ENCODE measurements at places on chromosomes 11 and 22. TPM values are rescaled to one million over a fixed set of nuclear protein-coding genes. Genes with fewer than 3 reads are reported as not detected.

DNA sequence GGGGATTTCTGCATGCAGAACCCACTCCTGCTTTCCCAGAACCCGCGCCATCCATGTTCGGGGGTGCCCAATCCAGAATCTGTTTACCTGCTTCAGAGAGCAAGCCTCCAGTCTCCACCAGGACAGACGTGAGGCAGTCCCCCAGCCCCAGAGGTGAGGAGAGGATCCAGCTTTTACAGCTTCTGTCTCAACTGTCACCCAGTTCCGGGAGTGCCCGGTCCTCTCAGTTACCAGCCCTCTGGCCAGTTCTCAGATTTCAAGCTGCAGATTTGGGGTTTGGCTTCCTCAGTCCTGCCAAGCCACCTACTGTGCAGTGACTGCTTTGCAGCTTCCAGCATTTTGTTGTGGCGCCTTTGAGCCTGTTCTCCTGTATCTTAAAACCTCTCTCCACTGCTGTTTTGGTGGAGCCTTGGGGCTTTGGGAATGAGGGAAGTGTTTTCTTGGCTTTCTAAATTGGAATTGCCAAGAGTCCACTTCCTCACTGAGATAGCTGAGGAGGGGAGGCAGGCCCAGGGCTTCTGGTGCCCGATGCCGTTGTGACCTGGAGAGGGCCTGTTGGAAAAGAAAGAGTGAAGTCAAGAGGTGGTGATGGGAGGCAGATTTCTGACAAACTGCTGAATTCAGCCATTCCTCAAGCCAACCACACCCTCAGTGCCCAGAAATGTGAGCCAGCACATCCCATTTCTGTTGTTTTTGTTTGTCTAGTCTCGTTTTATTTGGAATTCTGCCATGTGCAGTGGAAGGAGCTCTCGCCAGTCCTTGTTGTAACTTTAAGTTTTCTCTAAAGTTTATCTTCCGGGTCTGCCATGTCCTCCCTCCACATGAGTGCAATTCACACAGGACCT lies 513.4 kb downstream of the TBC1D22A start:
- H3K36me3 ChIP-seq: no peaks in the 10 kb centered on the region
- no peak for DNase-seq
- no peak overlapping the region for H3K4me3 ChIP-seq
- H3K27me3 ChIP-seq: no peaks in the 10 kb centered on the region

GRCh38 chr11:65973439-65974110 lies 12.0 kb downstream of the SART1 start:
- no peak overlapping the region for H3K27ac ChIP-seq
- DNase-seq: no peak
- peaks cover 43% of the 10 kb centered on the region for H3K36me3 ChIP-seq
- H3K4me3 ChIP-seq: no peak overlapping the region
- peaks cover 3% of the 10 kb centered on the region for H3K4me1 ChIP-seq

DNA sequence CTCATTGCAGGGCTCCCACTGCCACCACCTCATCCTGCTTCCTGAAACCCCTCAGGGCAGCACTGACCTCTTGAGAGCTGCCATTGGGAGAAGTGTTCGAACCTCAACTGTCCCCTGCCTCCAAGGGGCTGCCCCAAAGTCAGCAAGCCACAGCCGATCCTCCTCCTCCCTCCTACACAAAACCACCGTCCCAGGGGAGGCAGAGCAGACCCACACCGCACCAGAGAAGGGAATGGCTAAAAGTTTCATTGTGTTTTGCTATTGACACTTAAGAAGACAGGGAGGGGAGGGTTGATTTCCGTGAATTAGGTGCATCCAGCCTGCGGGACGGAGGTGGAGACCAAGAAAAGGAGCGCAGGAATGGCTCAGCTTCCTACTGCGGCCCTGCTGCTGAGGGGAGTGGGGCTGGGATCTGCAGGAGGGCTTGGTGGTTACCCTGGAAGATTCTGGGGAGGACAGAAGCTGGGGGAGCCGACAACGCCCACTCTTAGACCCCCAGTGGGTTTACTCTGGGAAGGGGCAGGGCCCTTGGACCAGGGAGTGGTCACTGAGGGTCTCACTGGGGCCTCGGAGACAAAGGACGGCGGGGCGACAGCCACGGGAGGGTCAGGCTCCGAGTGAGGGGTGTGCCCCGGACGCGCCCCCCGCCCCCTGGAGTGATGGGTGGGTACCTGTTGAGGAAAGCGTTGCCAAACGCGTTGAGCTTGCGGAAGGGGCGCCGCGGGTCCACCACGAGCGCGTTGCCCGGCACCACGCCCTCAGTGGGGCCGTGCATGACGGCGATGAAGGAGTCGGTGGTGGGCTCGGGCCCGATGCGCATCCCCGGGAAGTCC lies 815 bp downstream of the EHD1 start:
- no peaks in the 10 kb centered on the region for H3K27me3 ChIP-seq
- peaks cover 69% of the 10 kb centered on the region for H3K4me1 ChIP-seq
- peak; percentile 59 for DNase-seq
- peaks cover 39% of the 10 kb centered on the region for H3K36me3 ChIP-seq
- peak overlapping the region; percentile 94 for H3K4me3 ChIP-seq

GRCh38 chr11:22786475-22786874 lies 43.1 kb downstream of the SVIP start:
- no peak overlapping the region for H3K4me3 ChIP-seq
- H3K27ac ChIP-seq: no peak overlapping the region
- no peak for DNase-seq
- no peaks in the 10 kb centered on the region for H3K36me3 ChIP-seq
- no peaks in the 10 kb centered on the region for H3K4me1 ChIP-seq

DNA sequence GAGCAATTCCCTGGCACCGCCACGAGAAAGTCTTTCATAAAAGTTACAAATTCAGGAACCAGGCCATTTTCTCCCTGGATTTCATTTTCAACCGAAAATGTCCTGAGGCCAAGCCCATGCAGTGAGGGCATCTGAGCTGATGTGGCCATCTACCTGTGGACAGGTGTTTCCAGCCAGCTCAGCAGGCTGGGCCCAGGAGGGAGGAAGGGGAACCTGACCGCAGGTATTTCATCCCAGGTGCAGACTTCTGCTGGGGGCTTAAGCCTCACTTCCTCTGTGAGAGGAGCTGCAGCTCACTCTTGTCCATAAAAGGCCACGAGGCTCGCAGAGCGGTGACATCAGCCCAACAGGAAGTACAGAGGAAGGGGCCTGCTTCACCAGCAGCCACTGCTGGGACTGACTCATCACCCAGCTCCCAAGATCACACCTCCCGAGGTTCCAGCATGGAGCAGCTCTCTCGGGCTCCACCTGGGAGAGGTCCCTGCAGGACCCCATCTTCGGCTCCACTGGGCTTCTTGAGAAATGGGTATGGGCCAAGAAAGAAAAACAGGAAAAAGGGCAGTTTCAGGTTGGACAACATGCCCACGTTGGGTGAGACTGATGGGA lies 56.4 kb downstream of the MYH9 start:
- no peaks in the 10 kb centered on the region for H3K27me3 ChIP-seq
- H3K27ac ChIP-seq: peak overlapping the region; percentile 99
- peak overlapping the region; percentile 77 for H3K4me3 ChIP-seq
- H3K36me3 ChIP-seq: peaks cover 82% of the 10 kb centered on the region
- H3K4me1 ChIP-seq: peaks cover 98% of the 10 kb centered on the region
- peak; percentile 94 for DNase-seq

PGA4 gene
- total RNA-seq: not detected

DNA sequence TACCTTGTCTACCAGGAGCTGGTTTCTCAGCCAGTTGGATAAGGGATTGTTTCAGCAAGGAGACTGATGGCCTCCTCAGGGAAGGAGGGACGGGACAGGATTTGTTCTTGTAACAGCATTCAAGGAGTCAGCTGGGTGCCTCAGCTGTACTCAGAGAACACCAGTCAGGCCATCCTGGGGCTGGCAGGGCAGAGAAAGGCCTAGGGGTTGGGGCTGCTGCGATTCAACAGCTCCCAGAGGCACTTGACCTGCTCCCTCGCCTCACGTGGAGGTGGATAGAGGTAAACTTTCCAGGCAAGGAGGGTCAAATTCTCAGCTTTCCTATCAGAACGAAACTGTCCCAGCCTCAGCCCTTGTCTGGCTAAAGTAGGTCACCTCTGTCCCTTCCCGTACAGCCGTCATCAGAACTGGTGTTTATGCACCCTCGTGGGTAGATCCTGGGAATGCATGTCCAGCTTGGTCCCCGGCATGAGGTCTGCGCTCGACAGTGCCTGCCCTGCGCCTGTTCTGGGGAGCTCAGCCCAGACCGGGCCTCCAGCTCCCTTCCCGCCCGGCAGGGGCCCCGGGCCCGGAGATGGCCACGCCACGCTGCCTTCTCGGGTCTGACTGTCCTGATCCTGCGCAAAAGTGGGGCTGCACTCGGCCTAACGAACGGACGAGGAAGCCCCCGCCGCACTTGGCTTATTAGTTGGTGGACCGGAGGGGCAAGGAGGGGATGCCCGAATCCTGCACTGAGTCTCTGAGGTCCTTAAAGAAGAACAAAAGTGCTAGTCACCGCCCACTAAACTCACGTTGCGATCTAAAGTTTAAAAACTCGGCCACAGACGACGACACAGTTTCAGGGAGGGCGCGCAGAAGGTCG lies 762 bp upstream of the CCDC134 start:
- H3K36me3 ChIP-seq: peaks cover 19% of the 10 kb centered on the region
- H3K4me1 ChIP-seq: peaks cover 37% of the 10 kb centered on the region
- no peaks in the 10 kb centered on the region for H3K27me3 ChIP-seq
- peak overlapping the region; percentile 93 for H3K4me3 ChIP-seq
- peak overlapping the region; percentile 97 for H3K27ac ChIP-seq
- peak; percentile 48 for DNase-seq

PGA5 gene
- not detected for total RNA-seq

- H3K27me3 ChIP-seq: no peaks in the 10 kb centered on the region
- peaks cover 45% of the 10 kb centered on the region for H3K4me1 ChIP-seq
- peaks cover 51% of the 10 kb centered on the region for H3K36me3 ChIP-seq
- no peak overlapping the region for H3K4me3 ChIP-seq
- H3K27ac ChIP-seq: peak overlapping the region; percentile 91
Observed at GRCh38 chr11:6611963-6612212, 128 bp downstream of the TAF10 start.

DNA sequence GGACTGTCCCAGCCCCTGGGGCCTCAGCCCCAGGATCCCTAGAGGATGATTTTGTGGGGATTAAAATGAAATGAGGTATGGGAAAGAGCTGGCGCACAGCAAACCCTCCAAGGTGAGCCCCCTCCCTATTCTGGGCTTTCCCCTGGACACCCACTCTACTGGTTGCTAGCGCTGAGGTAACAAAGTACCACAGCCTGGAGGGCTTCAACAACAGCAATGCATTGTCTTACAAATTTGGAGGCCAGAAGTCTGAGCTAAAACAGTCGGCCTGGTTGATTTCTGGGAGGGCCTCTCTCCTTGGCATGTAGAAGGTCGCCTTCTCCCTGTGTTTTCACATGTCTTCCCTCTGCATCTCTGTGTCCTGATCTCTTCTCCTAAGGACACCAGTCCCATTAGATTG lies 913.6 kb downstream of the NTM start:
- no peak for DNase-seq
- peaks cover 10% of the 10 kb centered on the region for H3K27me3 ChIP-seq
- peaks cover 2% of the 10 kb centered on the region for H3K4me1 ChIP-seq
- no peak overlapping the region for H3K4me3 ChIP-seq
- H3K27ac ChIP-seq: no peak overlapping the region

AQP11 gene
- total RNA-seq: 0.82 TPM

- H3K27me3 ChIP-seq: no peaks in the 10 kb centered on the region
- no peak overlapping the region for H3K27ac ChIP-seq
- peaks cover 3% of the 10 kb centered on the region for H3K4me1 ChIP-seq
Observed at GRCh38 chr22:41222846-41223507, 17.8 kb downstream of the CHADL start.

DNA sequence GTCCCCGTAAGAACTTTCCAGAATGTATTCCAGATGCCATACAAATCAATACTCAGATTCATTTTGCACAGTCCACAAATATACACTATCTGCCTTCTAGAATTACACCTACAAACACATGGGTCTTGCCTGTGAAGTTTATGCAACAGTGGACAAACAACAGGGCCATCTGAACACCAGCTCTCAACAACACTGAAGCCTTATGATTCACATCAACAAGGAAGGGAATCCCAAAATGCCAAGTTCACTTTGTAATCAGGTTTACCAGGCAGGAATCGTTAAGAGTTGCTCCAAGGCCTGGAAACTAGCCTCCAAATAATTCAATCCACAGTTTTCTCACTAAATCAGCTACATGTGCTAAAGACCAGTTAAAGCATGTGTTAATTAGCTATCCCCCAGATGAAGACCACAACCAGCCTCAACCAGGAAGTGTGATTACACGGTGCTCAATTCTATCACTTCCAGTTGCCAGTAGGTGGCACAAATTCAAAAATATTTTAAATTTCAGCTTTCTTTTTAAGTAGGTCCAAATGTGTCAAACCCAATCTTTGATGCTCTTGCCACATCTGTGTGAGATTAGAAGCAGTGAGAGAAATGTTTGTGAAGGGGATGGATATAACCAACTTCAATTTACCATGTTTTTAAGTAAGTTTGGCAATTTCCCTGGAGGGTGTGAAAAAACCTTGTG lies 139.1 kb upstream of the BDNF start:
- no peak overlapping the region for H3K4me3 ChIP-seq
- H3K27me3 ChIP-seq: no peaks in the 10 kb centered on the region
- no peak overlapping the region for H3K27ac ChIP-seq
- H3K4me1 ChIP-seq: no peaks in the 10 kb centered on the region
- no peak for DNase-seq

DNA sequence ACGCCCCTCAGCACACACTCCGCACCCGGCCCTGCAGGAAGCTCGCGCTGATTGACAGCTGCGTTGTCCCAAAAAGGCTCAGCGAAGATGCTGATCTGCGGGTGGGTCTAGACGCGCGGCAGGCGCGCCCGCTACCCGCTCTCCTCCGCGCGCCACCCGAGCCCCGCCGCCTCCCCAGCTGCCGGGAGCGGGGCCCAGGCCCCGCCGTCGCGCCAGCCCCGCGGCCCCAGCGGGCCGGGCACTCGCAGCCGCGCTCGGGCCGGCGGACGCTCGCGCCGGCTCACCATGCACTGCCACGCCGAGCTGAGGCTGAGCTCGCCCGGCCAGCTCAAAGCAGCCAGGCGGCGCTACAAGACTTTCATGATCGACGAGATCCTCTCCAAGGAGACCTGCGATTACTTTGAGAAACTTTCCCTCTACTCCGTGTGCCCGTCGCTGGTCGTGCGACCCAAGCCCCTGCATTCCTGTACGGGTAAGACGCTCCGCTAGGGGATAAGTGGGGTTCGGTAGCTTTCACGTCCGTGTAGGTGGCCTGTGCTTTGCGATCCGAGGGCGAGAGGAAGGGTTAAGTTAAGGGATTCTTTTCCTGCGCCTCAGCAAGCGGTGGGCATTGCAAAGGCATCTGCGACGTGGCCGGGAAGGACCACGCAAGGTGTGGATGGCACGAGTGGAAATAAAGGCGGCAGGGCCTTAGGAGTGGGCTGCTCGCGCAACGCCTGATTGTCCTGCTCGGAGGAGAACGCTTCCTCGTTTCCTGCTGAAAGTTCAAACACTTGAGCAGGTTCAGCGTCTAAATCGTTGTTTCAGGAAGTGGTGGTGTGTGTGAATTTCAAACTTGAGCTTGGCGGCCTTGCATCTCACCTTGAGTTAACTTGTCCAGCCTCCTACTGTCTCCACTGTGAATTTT lies at the start of gene BARX2:
Gene BARX2 (plus strand): TSS at position 98 of the 907 bp plus-strand sequence. CDS start 188 bp downstream, at position 286.
- H3K4me3 ChIP-seq: peak within 1 kb of the TSS; percentile 18
- peaks cover 80% of the 10 kb centered on the region for H3K27me3 ChIP-seq

DNA sequence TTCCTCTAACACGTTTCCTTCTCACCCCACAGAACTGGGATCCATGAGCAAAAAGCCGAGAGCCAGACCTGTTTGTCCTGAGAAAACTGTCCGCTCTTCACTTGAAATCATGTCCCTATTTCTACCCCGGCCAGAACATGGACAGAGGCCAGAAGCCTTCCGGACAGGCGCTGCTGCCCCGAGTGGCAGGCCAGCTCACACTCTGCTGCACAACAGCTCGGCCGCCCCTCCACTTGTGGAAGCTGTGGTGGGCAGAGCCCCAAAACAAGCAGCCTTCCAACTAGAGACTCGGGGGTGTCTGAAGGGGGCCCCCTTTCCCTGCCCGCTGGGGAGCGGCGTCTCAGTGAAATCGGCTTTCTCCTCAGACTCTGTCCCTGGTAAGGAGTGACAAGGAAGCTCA lies 24.0 kb downstream of the CD5 start:
- no peaks in the 10 kb centered on the region for H3K27me3 ChIP-seq
- no peak overlapping the region for H3K27ac ChIP-seq
- peaks cover 43% of the 10 kb centered on the region for H3K36me3 ChIP-seq
- no peak for DNase-seq
- H3K4me3 ChIP-seq: no peak overlapping the region

All from activated CD8-positive, alpha-beta memory T cell treated with anti-CD3 and anti-CD28 coated beads, Interleukin-2, amount 10 ng/mL, durations not matched to agents 7 days and 5 days (primary cell).